ENCODE measurements at places on chromosomes 12 and 14. TPM values are rescaled to one million over a fixed set of nuclear protein-coding genes. Genes with fewer than 3 reads are reported as not detected.

DNA sequence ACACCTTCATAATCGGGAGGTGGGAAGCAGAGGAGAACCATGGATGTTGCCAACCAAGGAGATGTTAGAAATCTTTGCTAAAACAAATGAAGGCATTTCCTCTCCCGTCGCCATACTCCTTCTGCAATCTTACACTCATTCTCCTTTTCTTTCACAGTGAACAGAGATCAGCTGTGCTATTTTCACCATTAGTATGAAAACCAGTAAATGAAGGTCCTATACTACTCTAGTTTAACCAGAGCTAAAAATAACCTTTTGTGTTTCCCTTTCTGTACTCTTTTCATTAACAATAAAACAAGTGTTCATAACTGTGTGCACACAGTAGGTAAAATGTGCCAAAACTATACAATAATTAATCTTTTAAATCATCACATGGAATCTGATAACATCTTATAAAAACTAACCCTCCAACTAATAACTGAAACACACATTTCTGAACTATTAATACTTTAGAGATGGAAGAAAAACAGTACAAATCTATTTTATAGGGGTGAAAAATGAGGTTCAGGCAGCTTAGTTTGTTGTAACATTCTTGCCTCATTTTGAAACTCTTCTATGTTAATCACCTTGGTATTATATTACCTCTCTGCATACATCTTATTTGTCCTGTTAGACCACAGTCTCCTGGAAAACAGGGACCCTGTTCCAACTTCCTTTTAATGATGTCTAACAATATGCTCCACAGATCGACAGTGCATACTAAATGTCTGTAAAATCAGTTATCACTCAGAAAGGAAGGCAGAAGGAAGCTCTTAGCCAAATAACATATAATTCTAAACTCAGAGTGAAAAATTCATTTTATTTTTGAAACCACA is 69.5 kb downstream of the SPPL3 start:
- no peak for DNase-seq

GRCh38 chr14:57068511-57068910 is 200.2 kb downstream of the EXOC5 start:
- no peak for DNase-seq

DNA sequence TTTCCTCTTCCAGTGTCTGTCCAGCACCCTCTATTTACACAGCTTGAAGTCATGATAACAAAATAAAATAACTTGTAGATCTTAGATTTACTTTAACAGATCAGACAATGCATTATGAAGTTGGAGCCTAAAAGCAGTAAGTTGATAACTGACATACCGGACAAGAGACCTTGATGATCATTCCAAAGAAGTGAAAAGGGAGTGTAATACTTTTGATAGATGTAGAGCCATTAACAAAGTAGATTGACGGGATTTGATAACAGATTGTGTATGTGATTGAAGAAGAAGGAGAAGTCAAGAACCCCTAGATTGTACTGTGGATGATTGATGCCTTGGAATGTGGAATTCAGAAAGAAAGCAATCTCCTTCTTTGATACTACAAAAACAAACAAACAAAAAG is 403.8 kb upstream of the MGAT4C start:
- no peak for DNase-seq

Gene NEUROD4
- polyA plus RNA-seq = not detected

Gene DUSP16
- 22.5 TPM for polyA plus RNA-seq
